ENCODE measurements at places on chromosomes 2 and 18.

- H3K4me1 ChIP-seq = peaks cover 18% of the 10 kb centered on the region
- no peak overlapping the region for H3K4me3 ChIP-seq
- no peak for DNase-seq
- H3K36me3 ChIP-seq = peaks cover 22% of the 10 kb centered on the region
- no peaks in the 10 kb centered on the region for H3K27me3 ChIP-seq
- H3K27ac ChIP-seq = no peak overlapping the region
Measured at GRCh38 chr2:229821316-229821715, 100.5 kb downstream of the TRIP12 start.

DNA sequence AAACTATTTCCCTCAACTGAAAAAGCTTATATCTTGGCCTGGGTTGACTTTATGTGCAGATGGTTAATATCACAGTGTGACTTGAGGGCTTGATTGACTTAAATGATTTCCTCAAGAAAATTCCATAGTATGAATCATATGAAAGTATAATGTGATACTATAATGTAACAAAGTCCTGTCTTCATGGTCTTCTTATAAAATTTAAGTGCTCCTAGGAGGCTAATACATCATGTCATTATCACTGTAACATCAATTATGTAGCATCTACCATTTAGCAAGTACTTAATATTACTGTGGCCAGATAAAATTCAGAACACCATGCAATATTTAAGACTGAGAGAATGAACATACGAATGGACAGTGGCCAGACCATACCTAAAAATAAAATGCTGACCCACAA lies 276.1 kb downstream of the RIT2 start:
- H3K4me1 ChIP-seq = no peaks in the 10 kb centered on the region
- no peaks in the 10 kb centered on the region for H3K36me3 ChIP-seq
- H3K27me3 ChIP-seq = peaks cover 4% of the 10 kb centered on the region
- no peak overlapping the region for H3K27ac ChIP-seq

DNA sequence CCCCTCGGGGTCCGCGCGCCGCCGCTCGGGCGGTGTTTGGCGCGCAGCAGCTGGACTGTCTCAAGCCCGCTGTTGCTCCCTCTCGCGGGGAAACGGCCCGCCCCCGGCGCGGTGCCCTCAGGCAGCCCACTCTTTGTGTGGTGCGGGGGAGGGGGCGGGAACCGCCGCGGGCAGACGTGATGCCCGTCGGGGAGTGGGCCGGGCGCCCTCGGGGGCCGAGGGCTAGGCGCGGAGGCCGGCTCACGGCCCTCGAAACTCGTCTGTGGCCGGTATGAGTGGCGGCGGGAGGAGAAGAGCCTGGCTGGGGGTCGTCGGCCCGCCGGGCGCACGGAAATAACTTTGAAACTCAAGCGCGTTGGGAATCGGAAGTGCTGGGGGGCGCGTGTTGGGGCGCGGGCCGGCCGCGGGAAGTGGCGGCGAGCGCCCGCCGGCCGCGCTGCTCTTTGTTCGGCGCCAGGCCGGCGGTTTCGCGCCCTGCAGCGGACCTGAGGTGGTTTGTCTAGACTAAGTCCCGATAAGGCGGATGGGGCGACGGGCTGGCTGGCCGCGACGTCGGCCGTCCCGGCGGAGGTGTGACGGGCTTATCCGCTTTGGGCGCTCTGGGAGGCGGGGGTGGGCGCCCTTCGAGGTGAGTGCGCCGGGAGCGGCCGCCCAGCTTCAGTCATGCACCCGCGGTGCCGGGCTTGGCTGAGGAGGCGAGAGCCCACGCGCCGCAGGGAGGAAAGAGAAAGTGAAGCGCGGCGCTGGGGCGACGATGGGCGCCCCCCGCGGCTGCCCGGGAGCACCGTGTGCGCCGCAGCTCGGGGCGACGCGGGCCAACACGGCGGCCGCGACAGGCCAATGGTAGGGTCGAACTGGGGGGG lies 679 bp downstream of the PTMA start:
- H3K4me1 ChIP-seq = peaks cover 34% of the 10 kb centered on the region
- peak overlapping the region; percentile 95 for H3K4me3 ChIP-seq
- H3K27ac ChIP-seq = peak overlapping the region; percentile 97
- peaks cover 14% of the 10 kb centered on the region for H3K36me3 ChIP-seq

GRCh38 chr2:96945014-96945413 lies 41.4 kb downstream of the FAM178B start:
- H3K27me3 ChIP-seq = peaks cover 7% of the 10 kb centered on the region
- H3K4me1 ChIP-seq = no peaks in the 10 kb centered on the region
- DNase-seq = peak; percentile 20

DNA sequence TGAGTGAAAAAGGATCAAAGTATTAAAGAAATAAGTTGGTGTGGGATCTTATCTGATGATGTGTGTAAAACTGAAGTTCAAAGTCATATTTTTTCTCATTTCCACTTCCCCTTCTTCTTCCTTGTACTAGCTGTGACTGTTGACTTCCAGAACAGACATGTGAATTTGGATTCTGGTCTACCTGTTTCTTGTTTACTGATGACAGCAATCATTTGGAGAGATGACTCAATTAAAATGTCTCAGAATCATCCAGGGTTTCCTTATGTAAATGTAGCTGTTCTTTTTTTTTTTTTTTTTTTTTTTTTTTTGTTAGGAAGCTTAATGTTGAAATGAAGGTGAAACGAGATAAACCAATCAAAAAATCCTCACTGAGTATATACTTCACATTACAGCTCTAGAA lies 819.9 kb upstream of the PIK3C3 start:
- no peaks in the 10 kb centered on the region for H3K27me3 ChIP-seq
- no peak for DNase-seq
- no peak overlapping the region for H3K4me3 ChIP-seq
- H3K27ac ChIP-seq = no peak overlapping the region
- peaks cover 9% of the 10 kb centered on the region for H3K4me1 ChIP-seq
- H3K36me3 ChIP-seq = no peaks in the 10 kb centered on the region

GRCh38 chr2:145910416-145910815 lies 1390.5 kb upstream of the ZEB2 start:
- H3K4me1 ChIP-seq = peaks cover 14% of the 10 kb centered on the region
- H3K36me3 ChIP-seq = no peaks in the 10 kb centered on the region
- H3K27me3 ChIP-seq = no peaks in the 10 kb centered on the region
- no peak overlapping the region for H3K27ac ChIP-seq
- no peak overlapping the region for H3K4me3 ChIP-seq

DNA sequence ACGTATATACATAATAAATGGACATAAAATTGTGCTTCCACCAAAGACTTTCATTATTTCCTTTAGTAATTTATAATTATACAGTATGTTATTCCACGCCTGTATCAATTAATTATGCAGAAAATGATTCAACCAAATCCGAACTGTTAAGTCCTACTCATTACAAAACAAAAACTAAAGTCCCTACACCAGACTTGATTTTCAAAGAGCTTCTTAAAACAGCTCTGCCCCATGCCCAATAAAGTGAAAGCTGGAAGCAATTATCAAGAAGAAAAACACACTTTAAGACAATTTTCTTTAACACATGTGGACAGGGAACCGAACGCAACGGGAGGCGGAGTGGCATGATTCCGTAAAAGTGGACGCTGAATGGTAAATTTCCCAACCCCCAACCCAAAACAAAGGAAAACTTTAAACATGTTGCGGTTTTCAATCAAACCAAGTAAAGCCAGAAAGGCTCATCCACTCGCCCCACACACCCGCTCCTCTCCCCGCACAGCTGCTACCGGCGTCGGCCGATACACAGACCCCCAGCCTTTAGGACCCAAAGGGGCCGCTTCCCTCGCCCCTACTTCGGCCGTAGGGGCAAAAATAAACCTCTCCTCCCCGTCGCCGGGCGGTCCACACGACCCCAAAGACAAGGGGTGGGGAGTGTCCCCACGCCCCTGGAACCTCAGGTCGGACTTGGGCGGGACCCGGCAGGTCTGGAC lies 705 bp downstream of the YES1 start:
- no peak for DNase-seq
- H3K4me1 ChIP-seq = peaks cover 27% of the 10 kb centered on the region
- H3K4me3 ChIP-seq = peak overlapping the region; percentile 90
- H3K27ac ChIP-seq = peak overlapping the region; percentile 82
- no peaks in the 10 kb centered on the region for H3K27me3 ChIP-seq

DNA sequence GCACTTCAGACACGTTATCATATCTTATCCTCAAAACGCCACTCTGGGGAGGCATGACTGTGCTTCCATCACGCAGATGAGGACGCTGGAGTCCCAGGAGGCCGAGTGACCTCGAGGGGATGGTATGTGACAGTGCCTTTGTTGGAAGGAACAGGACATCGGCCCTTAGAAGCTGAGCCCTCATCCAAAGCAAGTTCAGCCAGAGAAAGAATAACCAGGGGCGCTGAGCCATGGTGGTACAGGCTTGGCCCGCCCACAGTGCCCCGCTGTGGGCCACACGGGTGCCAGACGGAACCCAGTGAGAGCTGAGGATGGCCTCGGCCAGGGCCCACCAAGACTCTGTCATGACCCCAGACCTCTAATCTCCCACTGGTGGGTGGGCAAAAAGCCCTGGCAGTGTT lies 31.3 kb downstream of the HS1BP3 start:
- H3K27ac ChIP-seq = no peak overlapping the region

- no peak overlapping the region for H3K4me3 ChIP-seq
- H3K36me3 ChIP-seq = peaks cover 14% of the 10 kb centered on the region
- no peak for DNase-seq
- H3K27me3 ChIP-seq = no peaks in the 10 kb centered on the region
Measured at GRCh38 chr2:97906307-97906706, 89.4 kb downstream of the TMEM131 start.

DNA sequence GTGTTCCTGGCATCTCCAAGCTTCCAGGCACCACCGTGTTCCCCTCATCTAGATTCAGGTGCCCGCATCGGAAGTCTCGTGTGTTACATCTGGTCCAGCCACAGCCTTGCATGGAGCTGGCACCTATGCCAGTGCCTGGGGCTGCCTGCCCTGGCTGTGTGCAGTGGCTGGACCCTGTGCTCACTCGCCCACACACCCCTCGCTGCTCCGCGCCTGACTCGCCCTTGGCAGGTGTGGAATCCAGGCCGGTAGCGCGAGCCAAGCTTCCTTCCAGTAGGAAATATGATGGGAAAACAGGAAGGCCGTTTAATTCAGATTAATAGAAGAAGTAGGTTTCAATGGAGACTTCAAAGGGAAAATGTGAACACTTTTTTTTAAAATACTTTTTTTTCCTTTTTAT lies 78.0 kb downstream of the PTPN4 start:
- DNase-seq = no peak
- H3K27ac ChIP-seq = no peak overlapping the region
- H3K4me3 ChIP-seq = no peak overlapping the region
- H3K27me3 ChIP-seq = no peaks in the 10 kb centered on the region
- H3K36me3 ChIP-seq = no peaks in the 10 kb centered on the region

DNA sequence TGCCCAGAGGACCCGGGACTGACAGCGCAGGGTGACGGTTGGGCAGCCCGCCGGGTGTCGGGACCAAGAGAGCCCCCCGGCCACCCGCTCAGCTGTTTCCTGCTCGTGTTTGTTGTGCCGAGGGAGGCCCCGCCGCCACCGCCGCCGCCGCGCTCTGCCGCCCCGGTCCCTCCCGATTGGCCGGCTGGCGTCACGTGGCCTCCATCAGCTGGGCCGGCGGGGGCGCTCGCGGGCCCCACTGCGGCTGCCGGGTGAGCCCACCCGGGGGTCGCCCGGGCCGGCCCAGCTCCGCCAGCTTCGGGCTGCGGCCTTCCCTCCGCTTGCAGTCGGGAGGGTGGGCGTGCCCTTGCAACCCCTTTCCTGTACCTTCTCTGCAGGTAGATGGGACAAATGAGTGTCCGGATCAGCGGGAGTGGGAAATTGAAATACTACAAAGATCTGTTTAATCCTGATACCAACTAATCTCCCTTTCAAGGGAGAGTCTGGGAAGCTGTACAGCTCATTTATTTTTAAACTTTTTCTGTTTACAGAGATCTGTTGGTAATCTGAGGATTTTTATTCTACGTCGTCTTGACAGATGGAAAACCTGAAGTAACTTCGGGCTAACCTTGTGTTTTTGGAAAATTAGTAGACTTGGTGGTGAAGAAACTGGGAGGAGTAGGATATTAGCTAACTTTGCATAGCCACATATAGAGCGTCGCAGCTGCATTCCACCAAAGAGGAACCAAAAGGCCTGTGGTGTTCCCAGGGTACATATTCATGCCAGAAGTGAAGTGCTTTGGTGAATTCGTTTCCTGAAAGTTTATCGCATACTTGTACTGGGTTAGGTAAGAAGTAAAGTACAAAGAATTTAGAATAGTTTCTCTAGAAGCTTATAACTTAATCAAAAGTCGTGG lies 1.2 kb downstream of the YPEL5 start:
- peaks cover 52% of the 10 kb centered on the region for H3K4me1 ChIP-seq
- H3K36me3 ChIP-seq = peaks cover 5% of the 10 kb centered on the region
- H3K27me3 ChIP-seq = no peaks in the 10 kb centered on the region
- peak overlapping the region; percentile 77 for H3K4me3 ChIP-seq
- DNase-seq = peak; percentile 93

GRCh38 chr2:190344276-190344827 lies 963 bp downstream of the INPP1 start:
- H3K27ac ChIP-seq = peak overlapping the region; percentile 64
- no peaks in the 10 kb centered on the region for H3K36me3 ChIP-seq
- no peak for DNase-seq
- H3K4me1 ChIP-seq = peaks cover 23% of the 10 kb centered on the region
- peak overlapping the region; percentile 76 for H3K4me3 ChIP-seq

- DNase-seq = no peak
- no peak overlapping the region for H3K27ac ChIP-seq
- peaks cover 3% of the 10 kb centered on the region for H3K27me3 ChIP-seq
- no peak overlapping the region for H3K4me3 ChIP-seq
- H3K36me3 ChIP-seq = no peaks in the 10 kb centered on the region
Measured at GRCh38 chr2:853203-853870, 97.3 kb upstream of the SNTG2 start.

GRCh38 chr2:641872-642815 lies 35.1 kb downstream of the TMEM18 start:
- no peak for DNase-seq
- H3K4me3 ChIP-seq = no peak overlapping the region
- H3K27me3 ChIP-seq = peaks cover 22% of the 10 kb centered on the region
- H3K36me3 ChIP-seq = no peaks in the 10 kb centered on the region
- no peak overlapping the region for H3K27ac ChIP-seq

- no peak overlapping the region for H3K27ac ChIP-seq
- no peak overlapping the region for H3K4me3 ChIP-seq
- DNase-seq = no peak
- no peaks in the 10 kb centered on the region for H3K27me3 ChIP-seq
- no peaks in the 10 kb centered on the region for H3K4me1 ChIP-seq
- H3K36me3 ChIP-seq = peaks cover 32% of the 10 kb centered on the region
Measured at GRCh38 chr2:9877726-9878125, 34.5 kb downstream of the TAF1B start.
